Glutamatergic neuron (in vitro differentiated cells): ENCODE measurements at places on chromosomes 1 and 21. TPM values are rescaled to one million over a fixed set of nuclear protein-coding genes. Genes with fewer than 3 reads are reported as not detected.

AK5 gene
- 0.91 TPM for total RNA-seq

B3GALT5 gene
- total RNA-seq: 0.25 TPM

NFASC gene
- total RNA-seq: 301 TPM

SLAMF8 gene
- not detected for total RNA-seq

- no peak for DNase-seq
These were observed 38.8 kb downstream of the TBX15 start for GRCh38 chr1:118949315-118949714.

GRCh38 chr1:198232378-198232777, 75.6 kb downstream of the NEK7 start:
- DNase-seq: no peak

DNA sequence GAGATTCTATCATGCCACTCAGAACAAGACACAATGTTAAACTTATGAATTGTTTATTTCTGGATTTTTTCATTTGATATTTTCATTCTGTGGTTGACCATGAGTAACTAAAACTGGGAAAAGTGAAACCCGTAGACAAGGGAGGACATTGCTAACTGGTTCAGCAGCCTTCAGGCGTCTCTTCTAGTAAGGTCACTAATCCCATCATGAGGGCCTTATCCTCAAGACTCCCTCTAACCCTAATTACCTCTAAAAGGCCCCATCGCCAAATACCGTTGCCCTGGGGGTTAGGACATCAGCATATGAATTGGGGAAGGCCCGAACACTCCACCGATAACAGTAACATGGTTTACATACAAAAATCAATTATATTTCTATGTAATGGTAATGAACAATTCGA, 247.6 kb downstream of the TM2D1 start:
- no peak for DNase-seq

DNA sequence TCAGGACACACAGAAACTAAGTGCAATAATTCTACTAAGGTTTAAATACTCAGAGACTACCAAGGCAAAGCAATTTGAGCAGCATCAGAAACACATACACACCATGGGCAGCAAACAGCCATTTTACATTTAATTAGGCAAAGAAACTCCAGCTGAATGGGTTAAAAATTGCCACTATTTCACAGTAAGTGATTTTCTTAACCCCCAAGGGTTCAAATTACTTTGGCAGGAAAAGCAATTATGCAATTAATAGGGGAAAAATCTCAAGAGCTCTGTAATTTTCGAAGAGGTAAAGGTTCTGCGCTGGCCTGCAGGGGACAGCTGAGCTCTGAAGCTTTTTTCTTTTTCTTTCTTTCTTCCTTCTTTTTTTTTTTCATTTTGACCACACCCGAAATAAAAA, 206.2 kb upstream of the RRP15 start:
- DNase-seq: no peak

GRCh38 chr1:47927165-47927564, 70.0 kb downstream of the TRABD2B start:
- DNase-seq: no peak

GRCh38 chr1:168714012-168714411, 15.0 kb downstream of the DPT start:
- DNase-seq: no peak

GRCh38 chr21:38376235-38376634, 119.4 kb downstream of the KCNJ15 start:
- DNase-seq: no peak

- DNase-seq: peak; percentile 41
These were observed 23.7 kb downstream of the NKAIN1 start for GRCh38 chr1:31216016-31216415.
